IPS DF 6.9 (cell line): ENCODE measurements at places on chromosomes 3 and 15.
A peak's percentile ranks its signal among the peaks of the same experiment; 100 is the strongest.

DNA sequence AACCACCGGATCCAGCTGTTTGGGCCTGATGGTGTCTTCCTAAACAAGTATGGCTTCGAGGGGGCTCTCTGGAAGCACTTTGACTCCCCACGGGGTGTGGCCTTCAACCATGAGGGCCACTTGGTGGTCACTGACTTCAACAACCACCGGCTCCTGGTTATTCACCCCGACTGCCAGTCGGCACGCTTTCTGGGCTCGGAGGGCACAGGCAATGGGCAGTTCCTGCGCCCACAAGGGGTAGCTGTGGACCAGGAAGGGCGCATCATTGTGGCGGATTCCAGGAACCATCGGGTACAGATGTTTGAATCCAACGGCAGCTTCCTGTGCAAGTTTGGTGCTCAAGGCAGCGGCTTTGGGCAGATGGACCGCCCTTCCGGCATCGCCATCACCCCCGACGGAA, 60.1 kb upstream of the CCR4 start:
- DNase-seq, result no peak

- DNase-seq, result no peak
Observed at GRCh38 chr3:36297195-36297594, 83.1 kb upstream of the STAC start.

GRCh38 chr3:22792533-22792932, 410.6 kb upstream of the UBE2E2 start:
- no peak for DNase-seq

DNA sequence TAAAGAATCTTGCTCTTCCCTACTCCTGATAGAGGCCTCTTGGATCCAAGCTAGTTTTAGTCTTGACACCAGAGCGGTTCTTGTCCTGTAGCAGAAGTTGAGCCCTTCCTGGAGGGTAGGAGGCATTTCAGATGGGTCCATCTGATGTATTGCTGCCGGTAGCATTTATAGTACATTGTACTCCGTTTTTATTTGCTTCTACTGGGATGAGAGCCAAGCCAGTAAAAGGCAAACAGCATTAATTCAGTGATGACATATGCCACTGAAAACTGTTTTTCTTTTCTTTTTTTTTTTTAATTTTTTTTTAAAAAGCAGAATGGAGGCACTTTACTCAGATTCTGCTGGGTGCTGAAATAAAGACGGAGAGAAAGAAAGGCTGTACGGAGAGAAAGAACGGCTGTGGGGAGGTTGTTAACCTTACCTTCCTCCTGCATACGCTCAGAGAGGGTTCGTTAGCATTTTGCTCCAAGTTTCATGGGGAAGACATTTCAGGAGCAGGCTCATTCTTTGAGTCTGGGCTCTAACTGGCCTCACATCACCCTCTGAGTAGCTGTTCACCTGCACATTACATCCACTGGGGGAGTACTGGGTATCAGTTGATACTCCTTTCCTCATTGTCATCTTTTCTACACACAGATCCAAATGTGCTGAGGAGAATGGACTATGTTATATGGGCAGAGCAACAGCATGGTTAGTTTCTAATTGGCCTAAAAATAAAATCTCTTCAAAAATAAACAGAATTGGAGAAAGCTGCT, 161.5 kb downstream of the FEZF2 start:
- no peak for DNase-seq

- DNase-seq, result no peak
Observed at GRCh38 chr15:70875001-70875782, 17.0 kb downstream of the THAP10 start.

- DNase-seq, result no peak
Observed at GRCh38 chr3:57141719-57142410, 23.3 kb downstream of the IL17RD start.

GRCh38 chr3:13745636-13746035, 134.2 kb downstream of the WNT7A start:
- DNase-seq, result no peak

- no peak for DNase-seq
Observed at GRCh38 chr3:181888234-181888633, 176.5 kb downstream of the SOX2 start.

- no peak for DNase-seq
Observed at GRCh38 chr15:100725121-100726069, 123.0 kb downstream of the ASB7 start.

GRCh38 chr3:44995142-44995770, 19.2 kb downstream of the EXOSC7 start:
- no peak for DNase-seq

DNA sequence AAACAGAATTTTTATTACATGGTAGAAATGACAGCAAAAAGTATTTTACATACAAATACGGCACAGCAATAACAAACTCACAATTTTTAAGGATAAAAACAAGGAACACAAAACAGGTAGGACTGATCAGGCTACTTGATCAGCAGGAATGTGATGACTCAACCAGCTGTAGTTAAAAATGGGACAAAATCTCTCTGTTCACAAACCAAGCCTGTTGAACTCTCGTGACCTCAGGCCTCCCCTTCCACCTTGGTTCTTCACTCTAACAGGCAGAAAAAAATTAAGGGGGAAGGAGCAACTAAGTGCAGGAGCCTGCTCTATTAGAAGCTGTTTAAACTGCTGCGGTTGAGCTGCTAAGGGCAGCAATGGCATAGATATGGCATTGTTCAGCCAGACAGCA, 18.7 kb downstream of the FBXL22 start:
- DNase-seq, result no peak

DNA sequence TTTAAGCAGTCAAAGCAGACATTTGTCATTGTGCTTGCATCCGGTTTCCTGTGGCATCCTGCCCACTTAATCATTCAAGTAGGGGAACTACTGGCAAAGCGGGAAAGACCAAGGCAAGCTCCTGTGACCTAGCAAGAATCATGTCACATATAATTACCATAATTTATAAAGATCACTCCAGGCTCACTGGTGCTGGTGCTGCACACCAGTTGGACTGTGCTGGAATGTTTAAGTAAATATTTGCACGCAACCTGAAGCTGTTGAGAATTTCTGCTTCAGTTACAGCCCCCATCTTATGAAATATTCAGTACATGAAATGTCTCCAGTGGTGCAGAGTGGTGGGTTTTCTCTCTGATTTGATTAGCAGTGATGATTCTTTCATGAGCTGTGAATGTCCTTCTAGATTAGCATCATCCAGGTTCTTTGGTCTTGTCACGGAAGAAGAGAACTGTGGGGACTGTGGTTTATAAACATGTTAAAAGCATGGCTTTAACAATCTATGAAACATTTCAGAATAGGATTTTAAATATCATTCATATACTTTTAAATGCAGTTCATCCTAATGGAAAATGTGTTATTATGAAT, 621.3 kb upstream of the EPHA6 start:
- DNase-seq, result no peak

DNA sequence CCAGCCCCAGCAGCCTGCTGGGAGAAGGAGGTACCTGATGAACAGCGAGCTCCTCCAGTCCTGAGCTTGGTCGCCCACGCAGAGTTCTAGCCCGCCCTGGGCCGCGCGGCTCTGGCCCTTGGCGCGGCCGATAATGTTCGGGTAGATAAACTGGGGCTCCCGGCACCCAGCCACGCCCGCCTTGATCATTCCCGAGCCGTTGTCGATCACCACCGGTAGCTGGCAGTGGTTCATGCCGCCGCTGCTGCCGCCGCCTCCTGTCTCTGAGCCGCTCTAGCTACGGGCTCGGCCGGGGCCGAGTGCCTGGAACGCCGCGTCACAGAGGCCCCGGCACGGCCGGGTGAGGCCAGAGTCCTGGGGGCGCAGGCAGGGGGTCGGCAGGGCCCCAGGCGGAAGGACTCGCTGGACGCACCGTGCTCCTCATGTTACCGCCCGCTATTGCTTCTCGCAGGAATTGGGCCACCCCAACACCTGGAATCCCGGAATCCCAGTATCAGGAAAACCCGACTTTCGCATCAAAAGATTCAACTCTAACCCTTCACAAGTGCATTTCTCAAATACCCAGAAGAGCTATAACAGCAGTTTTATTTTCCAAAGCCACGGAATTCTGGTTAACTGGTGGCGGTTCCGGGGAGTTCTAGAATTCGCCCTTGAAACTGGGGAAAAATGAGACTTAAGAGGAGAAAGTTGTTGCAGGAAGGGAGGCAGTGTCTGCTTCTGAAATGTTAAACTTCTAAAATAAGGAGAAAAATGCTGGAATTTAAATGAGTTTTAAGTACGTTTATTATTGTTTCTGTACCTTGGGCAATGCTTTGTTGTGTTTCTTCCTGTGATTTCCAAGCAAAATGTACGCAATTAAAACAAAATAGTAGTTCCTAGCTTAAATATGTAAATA, at the start of gene ACTRT3:
Gene ACTRT3, minus strand, starts transcription at position 275 of the 895 bp plus-strand sequence. Its CDS starts 41 bp downstream, at position 234.
- peak; percentile 45 for DNase-seq

GRCh38 chr3:12476238-12476897, 7.9 kb upstream of the TSEN2 start:
- no peak for DNase-seq

- no peak for DNase-seq
Observed at GRCh38 chr15:45114751-45115085, 592 bp downstream of the DUOXA2 start.

- no peak for DNase-seq
Observed at GRCh38 chr3:59821274-59821673, 771.4 kb upstream of the CFAP20DC start.

- no peak for DNase-seq
Observed at GRCh38 chr3:45566196-45566595, 28.4 kb upstream of the LIMD1 start.

GRCh38 chr15:92041371-92041770, 187.9 kb downstream of the SLCO3A1 start:
- no peak for DNase-seq
